Keratinocyte (primary cell): ENCODE measurements at places on chromosomes 5 and 9. TPM values are rescaled to one million over a fixed set of nuclear protein-coding genes. Genes with fewer than 3 reads are reported as not detected.

GRCh38 chr5:145887976-145888574 lies 15.3 kb upstream of the GRXCR2 start:
- H3K4me3 ChIP-seq: no peak overlapping the region
- no peaks in the 10 kb centered on the region for H3K27me3 ChIP-seq
- H3K4me1 ChIP-seq: no peaks in the 10 kb centered on the region
- DNase-seq: peak; percentile 9
- no peaks in the 10 kb centered on the region for H3K36me3 ChIP-seq

WNK2 gene
- 0.05 TPM in 1 of 3 replicates, not detected in the others for polyA plus RNA-seq

MELK gene
- 14.0 to 45.3 TPM (median 29.2 TPM) in 3 replicates for polyA plus RNA-seq

DNA sequence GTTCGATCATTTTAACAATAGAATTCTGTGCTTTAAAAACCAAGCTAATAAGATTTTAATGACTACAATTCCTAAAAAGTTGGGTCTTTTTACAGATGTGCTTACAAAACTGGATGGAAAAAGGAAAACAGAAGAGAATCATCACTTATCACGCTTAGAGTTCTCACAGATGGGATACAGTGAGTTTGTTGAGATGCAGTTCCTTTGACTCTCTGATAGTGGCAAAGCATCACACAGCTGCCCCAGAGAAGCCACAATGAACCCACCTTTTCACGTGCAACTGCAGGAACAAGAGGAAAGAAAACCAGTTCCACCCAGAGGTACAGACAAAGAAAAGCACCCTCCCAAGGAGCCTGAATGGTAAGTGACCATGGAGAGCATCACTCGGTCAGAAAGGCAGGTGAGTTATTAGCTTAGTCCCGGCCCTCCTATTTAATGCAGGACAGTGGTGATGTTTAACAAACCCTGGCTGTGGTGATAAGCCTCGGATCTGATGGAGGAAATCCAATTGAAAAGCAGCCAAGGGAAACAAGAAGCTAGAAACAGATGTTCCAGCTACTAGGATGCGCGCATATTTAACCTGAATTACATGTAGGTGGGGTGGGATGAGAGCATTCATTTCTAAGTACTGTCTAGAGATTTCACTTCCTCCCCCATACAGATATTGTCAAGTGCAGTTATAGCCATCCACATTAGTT lies 167.7 kb downstream of the TARS1 start:
- no peak for DNase-seq
- H3K27ac ChIP-seq: no peak overlapping the region
- no peaks in the 10 kb centered on the region for H3K36me3 ChIP-seq
- no peak overlapping the region for H3K4me3 ChIP-seq
- H3K4me1 ChIP-seq: no peaks in the 10 kb centered on the region

GRCh38 chr9:134766587-134766986 lies 114.0 kb upstream of the FCN2 start:
- H3K36me3 ChIP-seq: no peaks in the 10 kb centered on the region
- peaks cover 6% of the 10 kb centered on the region for H3K4me1 ChIP-seq
- DNase-seq: no peak
- no peaks in the 10 kb centered on the region for H3K27me3 ChIP-seq
- no peak overlapping the region for H3K4me3 ChIP-seq

- DNase-seq: no peak
- H3K4me3 ChIP-seq: no peak overlapping the region
- no peak overlapping the region for H3K27ac ChIP-seq
- H3K4me1 ChIP-seq: no peaks in the 10 kb centered on the region
Observed at GRCh38 chr5:27087747-27088146, 49.4 kb upstream of the CDH9 start.

FBP1 gene
- 0.16 to 0.29 TPM (median 0.26 TPM) in 3 replicates for polyA plus RNA-seq

PDE6A gene
- 0.03 to 0.05 TPM (median 0.03 TPM) in 3 replicates for polyA plus RNA-seq

DNA sequence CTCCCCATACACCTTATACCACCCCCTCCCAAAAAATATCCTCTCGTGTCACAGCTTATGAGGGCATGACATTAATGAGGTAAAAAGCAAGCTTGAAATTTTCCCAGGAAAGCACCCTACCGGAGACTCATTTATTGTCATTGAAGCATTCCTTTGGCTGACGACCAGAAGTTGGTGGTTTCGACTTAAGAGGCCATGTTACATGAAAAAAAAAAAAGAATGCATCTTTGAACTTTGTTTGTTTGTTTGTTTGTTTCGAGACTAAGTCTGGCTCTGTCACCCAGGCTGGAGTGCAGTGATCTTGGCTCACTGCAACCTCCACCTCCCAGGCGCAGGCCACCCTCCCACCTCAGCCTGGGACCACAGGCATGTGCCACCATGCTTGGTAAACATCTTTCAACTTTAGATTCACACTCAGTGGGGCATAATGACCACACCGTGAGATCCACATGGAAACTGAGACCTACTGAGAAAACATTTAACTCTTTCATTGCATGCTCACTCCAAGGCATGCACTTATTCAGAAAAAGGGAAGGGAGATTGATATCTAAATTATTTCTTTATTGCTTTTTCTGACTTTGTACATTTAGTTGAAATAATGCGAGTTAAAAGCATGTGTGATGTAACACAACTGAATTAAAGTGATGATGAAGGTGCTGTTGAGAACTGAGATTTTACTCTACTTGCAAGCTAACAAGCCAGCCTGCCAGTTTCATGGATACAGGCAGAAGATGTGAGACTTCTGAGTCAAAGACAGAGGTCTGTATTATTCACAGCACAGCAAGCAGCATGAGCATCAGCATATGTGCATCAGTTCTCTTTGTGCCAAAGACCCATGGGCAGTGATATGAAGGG lies 5.1 kb upstream of the RAB14 start:
- DNase-seq: no peak
- peaks cover 6% of the 10 kb centered on the region for H3K4me1 ChIP-seq

GRCh38 chr9:25700430-25700829 lies 22.2 kb upstream of the TUSC1 start:
- no peak for DNase-seq
- H3K27me3 ChIP-seq: no peaks in the 10 kb centered on the region
- no peak overlapping the region for H3K27ac ChIP-seq
- peaks cover 10% of the 10 kb centered on the region for H3K4me1 ChIP-seq
- no peaks in the 10 kb centered on the region for H3K36me3 ChIP-seq
- no peak overlapping the region for H3K4me3 ChIP-seq

DNA sequence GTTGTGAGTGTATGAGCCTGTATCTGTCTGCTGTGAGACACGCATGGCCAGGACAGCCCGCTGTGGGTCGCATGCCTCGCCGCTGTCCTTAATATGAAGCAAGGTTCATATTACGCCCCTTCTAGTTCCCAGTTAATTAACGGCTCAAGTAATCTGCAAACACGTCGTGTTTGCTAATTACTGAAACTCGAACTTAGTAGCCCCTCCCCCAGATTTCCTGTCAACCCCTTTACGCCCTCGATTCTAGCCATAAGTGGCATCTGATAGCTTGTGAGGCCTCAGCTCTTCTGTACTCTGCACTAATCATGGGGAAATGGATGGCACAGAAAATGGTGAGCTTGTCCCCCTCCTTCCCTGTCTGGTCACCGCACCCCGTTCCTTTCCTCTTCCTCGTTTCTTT lies 116.9 kb upstream of the OTULINL start:
- DNase-seq: no peak
- peaks cover 12% of the 10 kb centered on the region for H3K4me1 ChIP-seq
- peaks cover 39% of the 10 kb centered on the region for H3K36me3 ChIP-seq
- H3K27me3 ChIP-seq: no peaks in the 10 kb centered on the region

MSMP gene
- not detected in 3 replicates for polyA plus RNA-seq

GRCh38 chr5:60248901-60249300 lies 355.4 kb upstream of the PDE4D start:
- no peak overlapping the region for H3K27ac ChIP-seq
- no peak for DNase-seq
- no peak overlapping the region for H3K4me3 ChIP-seq

- no peak overlapping the region for H3K27ac ChIP-seq
- H3K4me3 ChIP-seq: no peak overlapping the region
- no peak for DNase-seq
- H3K36me3 ChIP-seq: no peaks in the 10 kb centered on the region
Observed at GRCh38 chr5:170233358-170233892, 640 bp downstream of the C5orf58 start.

- peaks cover 6% of the 10 kb centered on the region for H3K36me3 ChIP-seq
- H3K4me3 ChIP-seq: no peak overlapping the region
- DNase-seq: no peak
- H3K4me1 ChIP-seq: peaks cover 9% of the 10 kb centered on the region
- H3K27me3 ChIP-seq: no peaks in the 10 kb centered on the region
- peak overlapping the region; percentile 31 for H3K27ac ChIP-seq
Observed at GRCh38 chr5:112779531-112779930, 41.8 kb downstream of the APC start.

GRCh38 chr5:14447958-14448911 lies 133.4 kb upstream of the OTULINL start:
- peaks cover 14% of the 10 kb centered on the region for H3K4me1 ChIP-seq
- no peak overlapping the region for H3K4me3 ChIP-seq

DNA sequence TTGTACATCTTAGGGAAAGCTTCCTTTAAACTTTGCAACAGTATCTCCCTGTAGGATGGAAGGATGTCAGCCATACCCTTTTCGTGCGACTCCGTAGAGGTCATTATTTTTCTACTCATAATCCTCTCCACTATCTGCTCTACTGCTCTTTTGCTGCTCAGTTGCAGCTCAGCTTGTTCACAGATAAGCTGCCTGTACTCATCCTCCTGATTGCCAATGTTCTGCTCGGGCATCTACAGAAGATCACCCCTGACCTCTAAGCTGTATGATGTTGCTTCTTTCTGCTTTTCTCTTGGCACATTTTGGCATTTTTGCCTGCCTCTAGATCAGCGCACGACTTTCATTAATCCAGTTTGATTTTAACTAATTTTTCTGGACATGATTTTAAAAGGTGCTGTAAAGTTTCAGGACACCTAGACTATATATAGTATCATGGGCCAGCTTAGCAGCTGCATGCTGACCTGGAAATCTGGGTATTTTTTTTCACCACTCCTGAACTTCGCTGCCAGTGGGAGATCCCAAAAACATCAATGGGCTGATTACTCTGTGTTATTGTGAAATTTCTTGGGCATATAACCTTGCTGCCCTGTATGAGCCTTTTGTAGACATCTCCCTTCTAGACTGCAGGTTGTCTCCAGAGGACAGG lies 131.2 kb upstream of the ZNF608 start:
- no peaks in the 10 kb centered on the region for H3K4me1 ChIP-seq
- H3K4me3 ChIP-seq: no peak overlapping the region
- H3K27ac ChIP-seq: no peak overlapping the region
- no peaks in the 10 kb centered on the region for H3K27me3 ChIP-seq

GRCh38 chr5:65034813-65035209 lies 266.1 kb downstream of the CWC27 start:
- peak overlapping the region; percentile 49 for H3K4me3 ChIP-seq
- no peaks in the 10 kb centered on the region for H3K36me3 ChIP-seq
- H3K4me1 ChIP-seq: peaks cover 14% of the 10 kb centered on the region
- no peaks in the 10 kb centered on the region for H3K27me3 ChIP-seq

DNA sequence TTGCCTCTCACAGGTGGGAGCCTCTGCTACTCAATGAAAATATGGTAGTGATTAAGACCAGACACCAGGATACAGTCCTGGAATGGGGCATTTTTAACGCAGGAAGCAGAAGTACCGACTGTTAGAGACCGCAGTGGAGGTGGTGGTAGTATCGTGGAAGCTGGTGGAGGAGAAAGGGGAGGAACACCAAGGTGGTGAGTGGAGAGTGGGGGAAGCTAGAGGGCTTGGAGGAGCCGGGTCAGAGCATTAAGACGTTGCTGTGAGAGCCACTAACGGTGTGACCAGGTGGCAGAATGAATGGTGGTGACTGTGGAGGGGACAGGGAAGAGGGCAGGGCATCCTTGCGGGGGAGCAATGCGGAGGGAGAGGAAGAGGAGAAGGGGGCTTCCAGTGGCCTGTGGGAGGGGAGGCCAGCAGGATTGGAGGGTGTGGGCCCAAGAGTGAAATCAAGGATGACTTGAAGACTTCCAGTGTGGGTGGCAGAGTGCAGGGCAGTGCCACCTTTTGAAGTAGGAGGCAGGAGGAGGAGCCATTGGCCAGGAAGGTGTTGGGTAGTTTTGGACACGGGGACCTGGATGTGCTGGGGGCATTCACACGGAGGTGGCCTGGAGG lies 1.6 kb upstream of the UBAC1 start:
- H3K36me3 ChIP-seq: peaks cover 3% of the 10 kb centered on the region
- H3K4me3 ChIP-seq: no peak overlapping the region
- no peak for DNase-seq
- H3K4me1 ChIP-seq: peaks cover 15% of the 10 kb centered on the region
- H3K27ac ChIP-seq: no peak overlapping the region

SPINK13 gene
- not detected in 3 replicates for polyA plus RNA-seq

SH2D3C gene
- polyA plus RNA-seq: 0.12 to 0.21 TPM in 2 of 3 replicates, not detected in the other

FIBCD1 gene
- 0.79 to 1.3 TPM (median 0.94 TPM) in 3 replicates for polyA plus RNA-seq

- no peaks in the 10 kb centered on the region for H3K27me3 ChIP-seq
- no peak overlapping the region for H3K4me3 ChIP-seq
- DNase-seq: no peak
- peaks cover 41% of the 10 kb centered on the region for H3K36me3 ChIP-seq
- no peak overlapping the region for H3K27ac ChIP-seq
Observed at GRCh38 chr9:130870491-130871381, 25.9 kb downstream of the QRFP start.

EGFL7 gene
- polyA plus RNA-seq: 4.2 to 10.5 TPM (median 6.2 TPM) in 3 replicates

INIP gene
- polyA plus RNA-seq: 11.6 to 22.0 TPM (median 17.5 TPM) in 3 replicates

DNA sequence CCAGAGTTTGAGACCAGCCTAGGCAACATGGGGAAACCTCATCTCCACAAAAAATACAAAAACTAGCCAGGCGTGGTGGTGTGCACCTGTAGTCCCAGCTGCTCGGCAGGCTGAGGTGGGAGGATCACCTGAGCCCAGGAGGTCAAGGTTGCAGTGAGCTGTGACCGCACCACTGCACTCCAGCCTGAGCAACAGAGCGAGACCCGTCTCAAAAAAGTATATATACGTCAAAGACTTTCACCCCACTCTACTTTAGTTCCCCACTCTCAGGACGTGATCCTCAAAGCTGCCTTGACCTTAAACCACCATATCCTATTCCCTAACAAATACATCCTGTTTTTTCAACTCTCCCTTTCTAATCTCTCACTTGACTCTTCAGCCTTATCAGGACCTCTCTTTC lies 41.0 kb downstream of the PCDHGC5 start:
- DNase-seq: no peak
- H3K4me1 ChIP-seq: peaks cover 13% of the 10 kb centered on the region
- H3K36me3 ChIP-seq: peaks cover 40% of the 10 kb centered on the region
- no peak overlapping the region for H3K4me3 ChIP-seq

GRCh38 chr5:66164044-66164790 lies 20.1 kb downstream of the SREK1 start:
- no peak for DNase-seq
- no peak overlapping the region for H3K4me3 ChIP-seq
- H3K27me3 ChIP-seq: no peaks in the 10 kb centered on the region
- no peak overlapping the region for H3K27ac ChIP-seq

OSMR gene
- polyA plus RNA-seq: 33.3 to 43.8 TPM (median 38.7 TPM) in 3 replicates

GRCh38 chr5:175215906-175216305 lies 228.1 kb downstream of the DRD1 start:
- H3K4me1 ChIP-seq: no peaks in the 10 kb centered on the region
- no peak overlapping the region for H3K4me3 ChIP-seq
- DNase-seq: no peak
- no peaks in the 10 kb centered on the region for H3K36me3 ChIP-seq
- no peak overlapping the region for H3K27ac ChIP-seq
- no peaks in the 10 kb centered on the region for H3K27me3 ChIP-seq

ARID3C gene
- polyA plus RNA-seq: 0.03 to 0.05 TPM in 2 of 3 replicates, not detected in the other

- H3K27me3 ChIP-seq: peaks cover 3% of the 10 kb centered on the region
- no peak for DNase-seq
- H3K4me1 ChIP-seq: peaks cover 25% of the 10 kb centered on the region
Observed at GRCh38 chr9:98329904-98330303, 74.5 kb upstream of the TBC1D2 start.
